ENCODE measurements at places on chromosomes 4 and X. TPM values are rescaled to one million over a fixed set of nuclear protein-coding genes. Genes with fewer than 3 reads are reported as not detected.

Gene BEX2
- 2.5 TPM for total RNA-seq

GRCh38 chrX:110125446-110126162 lies 122.7 kb downstream of the TMEM164 start:
- peak; percentile 9 for DNase-seq

Gene SPANXN3
- not detected for total RNA-seq

Gene ZNF718
- total RNA-seq: 14.6 TPM

Gene TGIF2LX
- total RNA-seq: not detected

- no peak for DNase-seq
Measured at GRCh38 chr4:113390850-113391249, 341.4 kb downstream of the ANK2 start.

Gene DUX4
- total RNA-seq: not detected

DNA sequence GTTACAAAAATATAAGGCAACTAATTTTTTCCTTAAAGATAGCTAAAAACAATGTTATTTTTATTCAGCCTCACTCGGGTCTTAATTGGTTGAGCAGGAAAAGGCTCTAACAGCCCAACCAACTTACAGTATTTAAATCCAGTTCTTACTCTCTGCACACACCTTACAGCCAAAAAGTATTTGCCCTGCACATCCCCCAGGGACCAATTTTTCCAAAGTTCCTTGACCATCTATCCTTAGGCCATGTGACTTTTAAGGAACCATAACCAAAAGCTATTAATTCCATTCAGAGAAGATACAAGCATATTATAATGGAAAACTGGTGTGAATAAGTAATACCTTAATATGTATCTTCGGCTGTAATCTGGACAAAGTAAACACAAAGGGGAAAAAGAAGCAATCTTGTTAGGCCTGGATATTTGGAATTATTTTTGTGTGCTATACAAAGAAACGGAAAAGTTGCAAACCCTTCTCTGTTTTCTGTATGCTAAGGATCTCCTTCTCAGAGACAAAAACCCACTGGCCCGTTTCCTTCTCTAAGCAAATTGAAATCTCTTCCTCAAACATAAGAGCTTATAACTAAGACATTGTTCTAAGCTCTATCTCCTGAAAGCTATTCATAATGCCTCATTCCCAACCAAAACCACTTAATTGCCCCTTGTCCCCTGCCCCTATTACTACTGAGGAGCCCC lies 1.0 kb upstream of the THAP9 start:
- DNase-seq: no peak

Gene FUNDC2
- total RNA-seq: 33.5 TPM

DNA sequence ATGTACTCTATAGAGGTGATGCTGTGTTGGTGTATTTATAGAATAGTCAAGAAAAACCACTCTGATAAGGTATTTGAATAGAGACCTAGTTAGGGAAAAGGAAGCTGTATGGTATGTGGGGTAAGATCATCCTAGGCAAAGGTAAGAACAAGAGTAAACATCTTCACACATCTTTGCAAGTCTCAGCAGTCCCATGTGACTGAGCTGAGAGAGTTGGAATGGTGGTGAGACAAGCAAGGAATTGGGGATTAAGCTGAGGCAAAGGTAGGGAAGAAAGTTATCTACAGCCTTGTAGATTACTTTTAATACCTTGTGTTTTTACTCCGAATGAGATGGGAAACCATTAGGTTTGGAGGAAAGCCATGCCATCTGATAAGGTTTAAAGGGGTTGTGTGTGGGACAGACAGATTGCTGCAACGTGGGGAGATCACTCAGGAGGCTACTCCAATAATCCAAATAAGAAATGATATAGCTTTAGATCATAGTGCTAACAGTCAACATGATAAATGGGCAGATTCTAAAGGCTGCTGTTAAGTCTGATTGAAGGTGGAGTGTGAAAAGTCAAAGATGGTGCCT lies 31.7 kb upstream of the MANBA start:
- no peak for DNase-seq

DNA sequence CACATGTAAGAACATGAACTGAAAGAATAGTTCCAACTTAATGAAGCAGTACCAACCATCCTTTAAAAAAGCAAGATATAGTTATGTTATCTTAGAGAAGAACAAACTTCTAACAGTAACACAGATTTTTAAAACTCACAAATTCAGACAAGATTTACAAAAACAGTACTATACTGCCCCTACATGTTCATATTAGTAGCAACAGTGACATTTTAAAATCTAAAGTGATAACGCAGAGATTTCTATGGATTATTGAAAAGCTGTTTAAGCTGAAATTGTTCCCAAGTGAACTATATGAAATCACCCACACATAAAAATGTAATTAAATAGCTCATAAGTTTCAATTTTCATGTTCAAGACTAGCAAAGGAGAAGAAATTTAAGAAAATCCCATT lies 166.0 kb downstream of the FBXW7 start:
- no peak for DNase-seq
